ENCODE measurements at places on chromosomes 11 and 22.

DNA sequence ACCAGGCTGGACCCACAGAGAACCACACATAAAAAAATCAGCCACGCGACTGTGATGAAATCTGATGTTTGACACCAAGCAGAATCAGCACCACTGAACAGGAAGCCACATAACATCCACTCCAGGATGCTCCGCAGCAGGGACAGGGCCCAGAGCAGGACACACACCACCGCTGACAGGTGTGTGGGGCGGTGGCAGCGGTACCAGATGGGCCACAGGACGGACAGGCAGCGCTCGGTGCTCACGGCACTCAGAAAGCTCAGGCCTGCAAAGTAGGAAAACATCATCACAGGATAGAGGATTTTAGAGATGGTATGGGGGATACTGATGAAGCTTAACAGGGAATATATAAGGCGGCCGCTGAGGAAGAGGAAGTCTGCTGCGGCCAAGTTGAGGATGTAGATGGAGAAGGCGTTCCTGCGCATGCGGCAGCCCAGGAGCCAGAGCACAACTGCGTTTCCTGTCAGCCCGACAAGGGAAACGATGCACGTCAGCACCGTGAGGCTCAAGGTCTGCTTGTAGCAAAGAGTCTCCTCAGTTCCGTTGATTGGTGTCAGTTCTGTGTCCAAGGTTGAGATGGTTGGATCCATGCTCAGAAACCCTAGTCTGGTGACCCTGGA is 4.9 kb downstream of the MRGPRX1 start:
- no peak for DNase-seq

- DNase-seq, result no peak
Measured at GRCh38 chr11:130215531-130216220, 56.1 kb downstream of the ST14 start.

DNA sequence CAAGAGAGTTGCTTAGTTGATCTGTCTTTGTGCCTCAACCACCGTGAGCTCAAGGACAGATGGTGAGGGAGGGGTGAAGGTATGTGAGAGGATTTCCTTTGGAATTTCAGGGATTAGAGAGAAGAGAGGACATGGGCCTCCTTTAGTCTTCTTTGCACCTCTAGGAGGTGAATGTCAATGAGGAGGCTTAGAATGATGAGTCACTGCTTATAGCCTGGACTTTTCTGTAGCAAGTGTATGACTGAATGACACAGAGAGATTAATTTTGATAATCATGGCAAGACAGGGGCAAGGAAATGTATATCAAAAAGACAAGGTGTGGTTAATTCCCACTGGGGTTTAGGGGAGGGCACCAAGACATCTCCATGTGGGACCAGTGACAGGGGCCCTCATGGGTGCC is 947.3 kb upstream of the TENM4 start:
- no peak for DNase-seq

GRCh38 chr11:9943386-9944110 is 279.7 kb downstream of the SWAP70 start:
- DNase-seq, result no peak

- DNase-seq, result no peak
Measured at GRCh38 chr22:48873191-48873520, 954.5 kb downstream of the BRD1 start.

DNA sequence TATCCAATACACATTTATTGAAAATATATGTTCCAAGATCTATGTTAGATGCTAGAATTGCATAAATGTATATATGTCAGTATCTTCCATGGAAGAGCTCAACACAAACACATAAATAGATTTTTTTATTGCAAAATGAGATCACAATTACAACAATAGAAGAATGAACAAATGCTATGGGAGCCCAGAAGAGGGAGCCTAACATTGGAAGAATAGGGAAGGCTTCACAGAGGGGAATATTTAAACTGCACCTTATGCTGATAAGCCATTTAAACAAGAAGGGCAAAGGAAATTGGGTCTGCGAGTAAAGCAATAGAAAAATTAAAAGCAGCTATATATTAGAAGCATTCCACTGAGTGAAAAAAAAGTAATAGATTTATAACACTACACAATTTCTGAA is 96.1 kb upstream of the LRRC55 start:
- DNase-seq, result no peak

- no peak for DNase-seq
Measured at GRCh38 chr11:124313849-124314248, at the start of gene OR8D1. Gene OR8D1 (minus strand): TSS chr11:124313949. CDS start chr11:124310766, 3,183 bp downstream.

GRCh38 chr11:73982990-73983740 is 522 bp upstream of the UCP2 start:
- DNase-seq, result peak; percentile 96

- no peak for DNase-seq
Measured at GRCh38 chr11:94417386-94417987, 16.3 kb upstream of the GPR83 start.

DNA sequence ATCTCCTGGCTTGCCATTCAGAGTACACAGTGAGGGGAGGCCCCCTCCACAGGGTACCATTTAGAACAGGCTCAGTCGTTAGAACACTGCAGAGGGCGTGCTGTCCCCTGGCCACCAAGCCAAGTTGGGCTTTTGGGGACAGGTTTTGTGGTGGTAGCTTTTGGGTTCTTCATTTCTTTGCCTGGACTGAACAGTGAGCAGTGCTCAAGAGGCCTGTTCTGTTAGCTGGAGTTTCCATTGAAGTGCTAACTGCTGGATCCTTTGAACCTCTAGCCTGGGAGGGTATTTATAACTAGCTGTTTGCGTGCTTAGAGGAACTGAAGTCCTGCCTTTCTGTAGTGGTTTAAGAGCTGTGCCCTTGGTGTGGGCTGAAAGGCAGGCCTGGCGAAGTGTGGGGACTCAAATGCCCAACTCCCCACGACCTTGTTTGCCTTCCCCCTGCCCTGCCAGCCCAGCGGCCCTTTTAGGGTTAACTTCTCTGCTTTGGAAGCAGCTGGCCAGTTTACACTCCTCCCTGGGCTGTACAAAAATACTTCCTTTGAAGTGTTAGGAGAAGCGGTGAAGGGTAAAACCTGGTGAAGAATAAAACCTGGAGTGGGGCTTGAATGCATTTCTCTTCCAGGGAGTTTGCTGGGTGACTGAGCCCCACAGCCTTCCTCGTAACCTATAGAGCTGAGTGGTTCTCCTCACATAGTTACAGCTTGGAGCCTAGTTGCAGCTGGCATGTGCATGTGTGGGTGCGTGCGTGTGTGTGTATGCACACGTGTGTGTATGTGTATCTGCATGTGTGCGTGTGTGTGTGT is 34.6 kb downstream of the ZNRF3 start:
- no peak for DNase-seq

DNA sequence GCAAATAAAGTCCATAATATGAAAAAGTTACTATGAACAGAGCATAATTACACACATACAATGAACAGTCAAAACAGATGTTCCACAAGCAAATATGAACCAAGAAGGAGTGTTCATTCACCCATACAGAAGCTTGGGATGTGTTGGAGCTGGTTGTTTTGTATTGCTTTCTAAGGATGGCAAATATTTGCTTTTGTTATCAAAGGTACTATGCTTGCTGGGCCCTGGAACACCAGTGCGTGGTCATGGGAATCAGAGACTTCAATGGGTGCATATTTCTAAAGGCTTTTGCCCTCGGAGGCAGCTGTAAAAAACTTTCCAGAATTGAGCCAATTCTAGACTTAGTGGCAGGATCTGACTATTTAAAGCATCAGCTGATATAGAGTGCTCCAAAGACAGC is 85.1 kb downstream of the BARX2 start:
- DNase-seq, result no peak

- DNase-seq, result peak; percentile 43
Measured at GRCh38 chr11:12235947-12236743, 125.8 kb downstream of the MICAL2 start.

GRCh38 chr11:126450198-126450597 is 94.7 kb downstream of the ST3GAL4 start:
- no peak for DNase-seq

GRCh38 chr11:61507962-61508861 is at the start of gene LRRC10B:
Gene LRRC10B (plus strand): TSS chr11:61508749. CDS start chr11:61508999, 250 bp downstream.
- peak; percentile 14 for DNase-seq

- DNase-seq, result no peak
Measured at GRCh38 chr11:121473064-121473777, 20.5 kb upstream of the SORL1-AS1 start.

DNA sequence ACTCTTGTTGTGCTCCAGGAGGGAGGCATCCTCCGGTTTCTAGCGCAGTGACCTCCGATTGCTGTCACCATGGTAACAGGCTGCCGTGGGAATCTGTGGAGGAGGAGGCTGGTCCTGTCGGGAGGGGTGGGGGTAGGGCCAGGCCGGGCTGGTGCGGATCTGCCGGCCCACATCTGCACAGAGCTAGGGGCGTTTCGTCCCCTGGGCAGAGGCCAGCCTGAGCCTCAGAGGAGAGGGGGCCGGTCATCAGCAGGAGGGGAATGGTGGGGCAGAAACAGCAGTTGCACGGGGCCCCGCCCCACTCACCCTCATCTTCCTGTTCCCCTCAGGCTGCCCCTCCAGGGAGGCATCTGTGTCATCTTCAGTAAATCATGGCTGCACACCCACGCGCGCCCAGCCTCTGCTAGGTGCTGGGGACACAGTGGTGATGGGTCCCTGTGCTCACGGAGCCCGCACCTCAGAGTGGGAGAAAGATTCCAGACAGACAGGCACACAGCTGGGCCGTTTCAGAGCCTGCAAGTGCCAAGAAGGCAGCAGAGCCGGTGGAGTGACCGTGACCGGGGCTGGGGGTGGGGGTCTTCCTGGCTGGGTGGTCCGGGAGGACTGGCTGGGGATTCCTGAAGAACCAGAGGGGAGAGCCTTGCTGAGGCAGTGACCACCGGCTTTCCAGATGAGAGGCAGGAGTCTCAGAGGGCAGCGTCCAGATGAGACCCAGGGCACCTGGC is 120.5 kb downstream of the CACNA1I start:
- DNase-seq, result no peak

GRCh38 chr11:6755303-6755952 is 16.3 kb downstream of the OR2AG2 start:
- peak; percentile 45 for DNase-seq

- DNase-seq, result no peak
Measured at GRCh38 chr11:38131535-38131934, 1533.5 kb upstream of the RAG2 start.

DNA sequence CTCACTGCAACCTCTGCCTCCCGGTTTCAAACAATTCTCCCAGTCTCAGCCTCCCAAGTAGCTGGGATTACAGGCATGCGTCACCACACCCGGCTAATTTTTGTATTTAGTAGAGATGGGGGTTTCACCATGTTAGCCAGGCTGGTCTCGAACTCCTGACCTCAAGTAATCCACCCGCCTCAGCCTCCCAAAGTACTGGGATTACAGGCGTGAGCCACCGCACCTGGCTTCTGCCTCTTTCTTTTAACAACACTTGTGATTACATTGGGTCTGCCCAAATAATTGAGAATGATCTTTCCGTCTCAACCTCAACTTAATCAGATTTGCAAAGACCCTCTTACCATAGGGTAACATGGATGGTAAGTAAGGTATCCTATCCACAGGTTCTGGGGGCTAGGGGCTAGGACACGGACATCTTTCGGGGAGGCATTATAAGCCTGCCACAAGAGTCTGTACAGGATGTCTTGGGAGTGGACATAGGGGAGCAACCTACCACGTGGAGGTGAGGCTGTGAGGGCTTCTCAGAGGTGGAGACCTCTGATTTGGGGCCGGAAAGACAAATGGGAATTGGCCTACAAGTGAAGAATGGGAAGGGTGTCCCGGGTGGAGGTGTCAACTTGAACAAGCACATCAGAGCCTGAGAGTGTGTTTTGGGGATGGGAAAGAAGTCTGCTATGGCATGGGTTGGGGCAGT is 2.7 kb upstream of the CBX6 start:
- no peak for DNase-seq

DNA sequence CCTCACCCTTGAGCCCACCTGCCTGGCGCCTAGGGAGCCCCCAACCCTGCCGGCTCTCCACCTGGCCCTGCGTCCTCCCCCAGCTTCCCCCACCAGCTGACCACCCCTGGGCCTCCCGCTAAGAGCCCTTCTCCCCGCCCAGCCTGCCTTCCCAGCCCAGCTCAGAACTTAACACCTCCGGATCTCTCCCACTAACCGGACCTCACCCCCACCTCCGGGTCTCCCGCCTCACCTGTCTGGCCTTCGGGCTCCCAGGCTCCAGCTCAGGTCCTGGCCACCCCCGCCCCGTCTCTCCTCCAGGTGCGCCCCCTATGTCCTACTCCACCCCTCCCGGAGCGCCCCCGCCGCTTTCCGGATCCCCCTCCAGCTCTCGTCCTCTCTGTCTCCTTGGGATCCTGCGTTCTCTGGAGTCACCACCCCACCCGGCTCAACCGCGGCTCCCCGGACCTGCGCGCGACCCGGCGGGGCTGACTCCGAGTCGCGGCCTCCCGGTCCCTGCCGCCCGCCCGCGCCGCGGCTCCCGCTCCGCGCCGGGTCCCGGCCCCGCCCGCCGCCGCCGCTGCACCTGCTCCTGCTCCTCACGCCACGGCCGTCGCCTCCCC is at the start of gene KCNJ11:
TSS of gene KCNJ11 (minus strand) at position 51 of the 602 bp plus-strand sequence. CDS start 568 bp downstream, outside the sequence.
- DNase-seq, result no peak

DNA sequence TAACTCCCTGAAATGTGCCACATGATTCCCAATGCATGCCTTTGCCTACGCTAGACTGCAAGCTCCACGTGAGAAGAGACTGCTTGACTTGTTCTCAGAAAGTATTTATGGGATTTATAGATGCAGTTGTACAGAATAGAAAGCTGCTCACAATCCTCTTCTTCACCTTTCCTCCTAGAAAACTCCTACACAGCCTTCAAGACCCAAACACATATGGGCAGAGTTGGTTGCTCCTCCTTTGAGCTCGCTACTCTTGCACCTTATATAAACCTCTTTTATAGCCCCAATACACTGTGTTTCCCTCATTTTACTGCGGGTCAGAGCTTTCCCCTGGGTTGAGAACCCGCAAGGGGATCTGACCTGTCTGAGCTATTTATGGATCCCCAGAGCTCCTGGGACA is 16.4 kb downstream of the C1QTNF6 start:
- no peak for DNase-seq

GRCh38 chr22:20206709-20207215 is 55.9 kb upstream of the CCDC188 start:
- DNase-seq, result peak; percentile 27

DNA sequence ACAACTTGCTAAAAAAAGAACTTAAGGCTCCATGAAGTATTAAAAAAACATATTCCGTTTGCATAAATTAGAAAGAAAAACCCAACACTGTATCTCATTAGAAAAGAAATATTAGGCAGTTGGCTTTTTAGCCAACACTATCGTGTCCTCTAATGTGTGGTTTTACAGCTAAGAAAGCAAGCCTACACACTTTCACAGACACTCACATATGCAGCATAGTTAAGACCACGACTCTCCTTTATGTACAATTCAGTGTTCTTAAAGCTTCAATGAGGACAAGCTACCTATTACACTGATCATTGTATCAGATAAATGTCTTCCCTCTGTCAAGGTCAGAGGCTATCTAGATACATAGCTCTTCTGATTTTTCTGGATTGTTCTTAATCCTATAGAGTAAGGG is 80.1 kb downstream of the PICALM start:
- DNase-seq, result no peak

- DNase-seq, result no peak
Measured at GRCh38 chr22:27492566-27493201, 308.9 kb downstream of the MN1 start.

DNA sequence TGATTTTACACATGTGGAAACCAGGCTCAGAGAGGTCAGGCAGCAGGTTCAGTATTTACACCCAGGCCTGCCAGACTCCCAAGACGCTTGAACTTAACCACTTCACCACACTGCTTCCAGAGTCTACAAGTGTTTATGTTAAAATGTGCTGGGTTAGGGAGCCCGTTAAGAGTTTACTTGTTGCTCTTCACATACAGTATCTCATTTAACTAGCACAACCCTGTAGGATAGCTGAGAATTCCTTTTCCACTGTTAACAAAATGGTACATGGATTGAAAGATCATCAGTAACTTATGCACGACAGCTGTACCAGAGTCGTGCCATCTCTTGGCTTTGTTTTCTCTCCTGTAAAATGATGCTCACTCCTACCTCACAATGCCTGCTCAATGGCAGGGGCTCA is 2.9 kb downstream of the SMCO4 start:
- no peak for DNase-seq
